ENCODE measurements at places on chromosomes 6 and 20. TPM values are rescaled to one million over a fixed set of nuclear protein-coding genes. Genes with fewer than 3 reads are reported as not detected.

PTGIS gene
- polyA plus RNA-seq: 114 TPM

GRCh38 chr20:40676491-40677269 is 12.4 kb downstream of the MAFB start:
- no peak overlapping the region for H3K4me3 ChIP-seq
- H3K4me1 ChIP-seq: no peaks in the 10 kb centered on the region
- no peaks in the 10 kb centered on the region for H3K36me3 ChIP-seq
- no peak overlapping the region for H3K27ac ChIP-seq
- H3K27me3 ChIP-seq: peaks cover 4% of the 10 kb centered on the region
- no peak for DNase-seq

ZNF341 gene
- polyA plus RNA-seq: 2.9 TPM

FOXF2 gene
- 2.7 TPM for polyA plus RNA-seq

- no peaks in the 10 kb centered on the region for H3K36me3 ChIP-seq
- H3K27me3 ChIP-seq: peaks cover 40% of the 10 kb centered on the region
- DNase-seq: no peak
- peaks cover 10% of the 10 kb centered on the region for H3K4me1 ChIP-seq
- no peak overlapping the region for H3K27ac ChIP-seq
Observed at GRCh38 chr20:57009355-57009754, 257.1 kb downstream of the BMP7 start.

TRIM31 gene
- polyA plus RNA-seq: not detected

ID4 gene
- 29.1 TPM for polyA plus RNA-seq

NKX2-4 gene
- polyA plus RNA-seq: not detected

- H3K27ac ChIP-seq: peak overlapping the region; percentile 30
- peak; percentile 90 for DNase-seq
- no peaks in the 10 kb centered on the region for H3K4me1 ChIP-seq
- H3K27me3 ChIP-seq: no peaks in the 10 kb centered on the region
Observed at GRCh38 chr6:27687154-27688013, 214.5 kb upstream of the ZNF184 start.

- no peak overlapping the region for H3K27ac ChIP-seq
- no peaks in the 10 kb centered on the region for H3K4me1 ChIP-seq
- H3K27me3 ChIP-seq: peaks cover 40% of the 10 kb centered on the region
- H3K4me3 ChIP-seq: no peak overlapping the region
- no peaks in the 10 kb centered on the region for H3K36me3 ChIP-seq
Observed at GRCh38 chr20:12963416-12963815, 45.4 kb upstream of the SPTLC3 start.

GRCh38 chr6:14642136-14642505 is 524.5 kb downstream of the CD83 start:
- no peaks in the 10 kb centered on the region for H3K27me3 ChIP-seq
- H3K27ac ChIP-seq: no peak overlapping the region
- no peaks in the 10 kb centered on the region for H3K36me3 ChIP-seq
- no peak for DNase-seq
- peaks cover 11% of the 10 kb centered on the region for H3K4me1 ChIP-seq

- peaks cover 90% of the 10 kb centered on the region for H3K27me3 ChIP-seq
- H3K36me3 ChIP-seq: no peaks in the 10 kb centered on the region
- H3K27ac ChIP-seq: no peak overlapping the region
- H3K4me1 ChIP-seq: peaks cover 3% of the 10 kb centered on the region
- no peak overlapping the region for H3K4me3 ChIP-seq
Observed at GRCh38 chr20:21514553-21515251, 838 bp upstream of the NKX2-2 start.

PTK7 gene
- polyA plus RNA-seq: 113 TPM

- H3K4me1 ChIP-seq: no peaks in the 10 kb centered on the region
- no peak overlapping the region for H3K27ac ChIP-seq
- no peak overlapping the region for H3K4me3 ChIP-seq
Observed at GRCh38 chr6:137403855-137404254, 90.3 kb downstream of the OLIG3 start.

DNA sequence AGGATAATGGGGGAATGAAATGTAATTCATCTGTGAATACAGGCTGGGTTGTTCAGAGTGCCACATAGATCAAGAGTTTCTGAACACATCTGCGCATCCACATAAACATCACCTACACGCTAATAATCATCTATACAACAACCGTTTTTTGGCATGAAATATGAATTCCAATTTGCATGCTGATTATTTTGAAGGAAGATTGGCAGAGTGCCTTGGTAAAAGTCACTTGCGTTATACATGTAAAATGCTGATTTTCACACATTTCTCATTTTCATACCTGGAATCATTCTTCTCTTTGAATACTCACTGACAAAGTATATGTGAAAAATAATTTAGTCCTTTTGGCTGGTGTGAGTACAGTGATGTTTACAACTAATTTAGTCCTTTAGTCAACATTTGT is 17.7 kb downstream of the COL9A1 start:
- no peak overlapping the region for H3K27ac ChIP-seq
- H3K4me1 ChIP-seq: no peaks in the 10 kb centered on the region
- DNase-seq: no peak
- no peak overlapping the region for H3K4me3 ChIP-seq
- H3K36me3 ChIP-seq: no peaks in the 10 kb centered on the region

- peak overlapping the region; percentile 90 for H3K27ac ChIP-seq
- H3K27me3 ChIP-seq: no peaks in the 10 kb centered on the region
- H3K4me1 ChIP-seq: peaks cover 23% of the 10 kb centered on the region
- DNase-seq: peak; percentile 93
- H3K4me3 ChIP-seq: peak overlapping the region; percentile 49
Observed at GRCh38 chr6:148364056-148364824, 21.6 kb downstream of the SASH1 start.

C6orf15 gene
- not detected for polyA plus RNA-seq

GRCh38 chr20:23510000-23510590 is 19.2 kb downstream of the CST8 start:
- no peak for DNase-seq
- no peaks in the 10 kb centered on the region for H3K27me3 ChIP-seq
- H3K27ac ChIP-seq: no peak overlapping the region
- H3K4me1 ChIP-seq: no peaks in the 10 kb centered on the region

PAK5 gene
- not detected for polyA plus RNA-seq

GRCh38 chr6:169785566-169785965 is 34.1 kb downstream of the ERMARD start:
- H3K4me3 ChIP-seq: no peak overlapping the region
- no peaks in the 10 kb centered on the region for H3K27me3 ChIP-seq
- peaks cover 7% of the 10 kb centered on the region for H3K36me3 ChIP-seq
- DNase-seq: no peak
- no peak overlapping the region for H3K27ac ChIP-seq
- no peaks in the 10 kb centered on the region for H3K4me1 ChIP-seq

- no peaks in the 10 kb centered on the region for H3K4me1 ChIP-seq
- no peaks in the 10 kb centered on the region for H3K36me3 ChIP-seq
- no peak overlapping the region for H3K4me3 ChIP-seq
- DNase-seq: no peak
- H3K27ac ChIP-seq: no peak overlapping the region
Observed at GRCh38 chr6:137095651-137096238, 51.0 kb upstream of the IL20RA start.

GRCh38 chr6:80235647-80236046 is 129.2 kb downstream of the BCKDHB start:
- H3K27me3 ChIP-seq: no peaks in the 10 kb centered on the region
- no peaks in the 10 kb centered on the region for H3K4me1 ChIP-seq
- H3K4me3 ChIP-seq: no peak overlapping the region
- DNase-seq: no peak

DNA sequence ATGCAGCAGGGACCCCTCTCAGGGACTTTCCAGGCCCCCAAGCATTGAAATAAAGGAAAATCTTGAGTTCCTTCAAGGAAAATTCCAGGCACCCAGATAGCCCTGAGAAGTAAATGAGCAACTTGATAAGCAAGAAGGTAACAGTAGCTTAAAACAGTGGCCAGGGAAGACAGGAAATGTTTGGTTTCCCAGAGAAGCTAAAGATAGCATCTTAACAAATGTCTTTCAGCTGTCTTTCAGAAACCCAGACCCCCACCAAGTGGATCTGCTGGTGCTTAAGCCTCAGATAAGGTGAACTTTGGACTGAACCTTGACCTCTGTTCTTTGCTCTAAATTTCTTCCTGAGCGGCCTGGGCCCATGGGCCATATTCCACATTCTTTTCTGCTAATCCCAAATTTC is 117.8 kb upstream of the CST7 start:
- H3K36me3 ChIP-seq: no peaks in the 10 kb centered on the region
- no peak overlapping the region for H3K4me3 ChIP-seq
- H3K27ac ChIP-seq: no peak overlapping the region

DNA sequence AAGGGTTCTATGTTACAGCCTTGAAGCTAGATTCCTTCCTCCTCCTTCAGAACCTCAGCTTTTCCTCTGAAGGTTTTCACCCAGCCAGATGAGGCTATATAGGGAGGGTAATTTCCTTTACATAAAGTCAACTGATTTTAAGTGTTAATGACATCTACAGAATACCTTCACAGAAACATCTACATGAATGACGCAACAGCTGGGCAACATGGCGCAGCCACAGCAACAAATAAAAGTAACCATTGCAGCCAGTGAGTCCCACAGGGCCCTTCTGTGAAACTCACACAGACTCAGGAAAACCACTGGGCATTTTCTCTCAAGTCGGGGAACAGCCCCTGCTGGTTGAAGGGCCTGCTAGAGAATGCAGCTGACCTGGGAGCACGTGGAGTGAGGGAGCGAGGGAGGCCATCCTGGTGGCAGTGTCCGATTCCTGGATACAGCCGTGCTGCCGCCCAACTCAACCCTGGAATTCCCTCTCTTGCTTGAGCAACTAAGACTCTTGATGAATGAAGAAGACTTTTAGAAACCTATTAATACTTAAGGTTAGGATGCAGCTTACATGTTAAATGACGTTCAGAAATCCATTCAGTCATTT is 176.4 kb downstream of the PACRG start:
- DNase-seq: no peak
- no peaks in the 10 kb centered on the region for H3K27me3 ChIP-seq
- H3K27ac ChIP-seq: no peak overlapping the region
- no peaks in the 10 kb centered on the region for H3K36me3 ChIP-seq
- no peaks in the 10 kb centered on the region for H3K4me1 ChIP-seq
- H3K4me3 ChIP-seq: no peak overlapping the region

SNX3 gene
- polyA plus RNA-seq: 403 TPM

DNA sequence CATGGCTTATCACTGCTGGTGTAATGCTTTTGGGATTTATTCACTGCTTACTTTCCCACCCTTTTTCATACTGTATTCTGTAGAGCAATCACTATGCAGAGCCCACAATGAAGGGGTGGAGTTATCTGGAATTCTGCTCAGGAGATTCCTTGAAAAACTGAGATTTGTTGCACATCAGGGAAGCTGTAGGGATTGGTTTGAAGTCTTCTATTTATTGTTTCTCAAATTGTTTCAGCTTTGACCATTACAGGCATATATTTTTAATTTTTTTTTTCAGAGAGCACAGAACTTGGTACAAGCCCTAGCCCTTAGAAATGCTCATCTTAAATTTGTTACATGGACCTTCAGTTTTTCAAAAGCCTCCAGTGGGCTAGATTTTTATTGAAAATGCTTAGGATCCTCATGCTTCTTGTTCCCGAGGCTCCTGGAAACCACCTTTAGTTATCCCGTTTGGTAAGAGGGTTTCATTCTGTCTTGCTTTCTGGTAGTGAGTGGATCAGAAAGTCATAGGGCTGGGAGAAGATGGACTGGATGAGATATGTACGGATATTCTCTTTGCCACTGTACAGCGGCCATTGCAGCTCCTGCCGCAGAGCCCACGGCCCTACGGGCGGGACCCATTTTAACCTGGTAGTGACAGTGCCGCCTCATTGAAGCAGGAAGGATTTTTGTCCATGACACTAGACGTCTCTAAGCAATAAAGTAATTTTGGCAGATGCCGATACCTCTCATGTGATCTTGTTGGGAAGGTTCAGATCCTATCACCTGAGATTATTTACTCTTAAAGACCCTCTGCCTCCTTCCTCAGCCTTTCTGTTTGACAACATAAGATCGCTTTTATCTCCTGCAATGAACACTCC is 45.3 kb upstream of the ZNF184 start:
- no peaks in the 10 kb centered on the region for H3K36me3 ChIP-seq
- H3K27me3 ChIP-seq: peaks cover 30% of the 10 kb centered on the region
- peak overlapping the region; percentile 99 for H3K4me3 ChIP-seq
- peak overlapping the region; percentile 85 for H3K27ac ChIP-seq
- H3K4me1 ChIP-seq: 0 out of 2 replicates have a peak, but pooled peaks cover 8% of the 10 kb centered on the region
- DNase-seq: peak; percentile 51

GRCh38 chr6:38055203-38055589 is 235.7 kb downstream of the ZFAND3 start:
- no peaks in the 10 kb centered on the region for H3K36me3 ChIP-seq
- no peak for DNase-seq
- H3K4me1 ChIP-seq: peaks cover 13% of the 10 kb centered on the region
- H3K4me3 ChIP-seq: no peak overlapping the region
- H3K27ac ChIP-seq: no peak overlapping the region

DNA sequence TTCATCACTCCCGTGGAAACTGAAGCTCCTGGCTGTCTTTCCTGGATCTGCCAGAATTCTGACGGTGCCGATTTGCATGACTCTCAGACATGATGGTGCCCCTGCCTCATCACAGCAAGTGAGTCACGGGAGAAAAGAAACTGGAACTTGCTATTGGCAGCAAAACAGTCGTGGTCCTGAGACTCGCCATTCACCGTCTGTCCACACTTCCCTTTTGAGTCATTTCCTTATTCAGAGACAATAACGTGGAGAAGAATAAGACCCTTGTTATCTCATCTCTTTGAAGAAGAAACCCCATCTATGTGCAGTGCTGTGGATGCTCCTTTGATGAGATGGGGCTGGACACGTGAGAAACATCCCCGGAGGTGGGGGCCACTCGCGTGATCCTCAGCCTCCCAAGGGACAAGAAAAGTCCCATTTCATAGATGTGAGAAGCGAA is 4.2 kb downstream of the GPR31 start:
- no peak overlapping the region for H3K4me3 ChIP-seq
- H3K27ac ChIP-seq: no peak overlapping the region
- H3K4me1 ChIP-seq: no peaks in the 10 kb centered on the region
- peak; percentile 29 for DNase-seq

- DNase-seq: peak; percentile 88
- H3K27me3 ChIP-seq: no peaks in the 10 kb centered on the region
- peaks cover 45% of the 10 kb centered on the region for H3K4me1 ChIP-seq
- H3K4me3 ChIP-seq: peak overlapping the region; percentile 56
- peak overlapping the region; percentile 84 for H3K27ac ChIP-seq
- H3K36me3 ChIP-seq: no peaks in the 10 kb centered on the region
Observed at GRCh38 chr6:38262609-38263008, 377.1 kb downstream of the BTBD9 start.

BCAS1 gene
- 0.38 TPM for polyA plus RNA-seq

GRCh38 chr20:37651932-37652331 is 41.9 kb upstream of the CTNNBL1 start:
- H3K4me3 ChIP-seq: no peak overlapping the region
- peaks cover 7% of the 10 kb centered on the region for H3K4me1 ChIP-seq
- H3K27ac ChIP-seq: no peak overlapping the region
- no peak for DNase-seq
- peaks cover 9% of the 10 kb centered on the region for H3K27me3 ChIP-seq

- H3K27ac ChIP-seq: no peak overlapping the region
- H3K4me3 ChIP-seq: no peak overlapping the region
- no peak for DNase-seq
- H3K4me1 ChIP-seq: no peaks in the 10 kb centered on the region
Observed at GRCh38 chr20:39398656-39399055, 436.5 kb downstream of the DHX35 start.

GRCh38 chr6:107033126-107033525 is 5.1 kb downstream of the MTRES1 start:
- H3K27ac ChIP-seq: no peak overlapping the region
- peak; percentile 33 for DNase-seq
- no peak overlapping the region for H3K4me3 ChIP-seq
- H3K27me3 ChIP-seq: no peaks in the 10 kb centered on the region

HLA-DQB1 gene
- not detected for polyA plus RNA-seq

GRCh38 chr6:162821102-162821501 is 93.3 kb downstream of the PACRG start:
- H3K36me3 ChIP-seq: no peaks in the 10 kb centered on the region
- no peak for DNase-seq
- no peak overlapping the region for H3K4me3 ChIP-seq
- no peak overlapping the region for H3K27ac ChIP-seq

OPN5 gene
- polyA plus RNA-seq: not detected

RANBP9 gene
- 8.8 TPM for polyA plus RNA-seq

Measured in GM23248 (cell line).